ENCODE measurements at places on chromosomes 3 and 15. TPM values are rescaled to one million over a fixed set of nuclear protein-coding genes. Genes with fewer than 3 reads are reported as not detected.
A peak's percentile ranks its signal among the peaks of the same experiment; 100 is the strongest.

GPR87 gene
- total RNA-seq, result not detected

RBPMS2 gene
- total RNA-seq, result not detected

FAM131A gene
- total RNA-seq, result 10.6 TPM

BBX gene
- total RNA-seq, result 54.9 TPM

LPP gene
- total RNA-seq, result 21.3 TPM

CCDC39 gene
- total RNA-seq, result not detected

IGSF10 gene
- 0.59 TPM for total RNA-seq

- DNase-seq, result no peak
Observed at GRCh38 chr15:44802336-44802735, 66.0 kb downstream of the TRIM69 start.

GRCh38 chr15:56469483-56469882 lies 4.5 kb upstream of the MNS1 start:
- DNase-seq, result no peak

DNA sequence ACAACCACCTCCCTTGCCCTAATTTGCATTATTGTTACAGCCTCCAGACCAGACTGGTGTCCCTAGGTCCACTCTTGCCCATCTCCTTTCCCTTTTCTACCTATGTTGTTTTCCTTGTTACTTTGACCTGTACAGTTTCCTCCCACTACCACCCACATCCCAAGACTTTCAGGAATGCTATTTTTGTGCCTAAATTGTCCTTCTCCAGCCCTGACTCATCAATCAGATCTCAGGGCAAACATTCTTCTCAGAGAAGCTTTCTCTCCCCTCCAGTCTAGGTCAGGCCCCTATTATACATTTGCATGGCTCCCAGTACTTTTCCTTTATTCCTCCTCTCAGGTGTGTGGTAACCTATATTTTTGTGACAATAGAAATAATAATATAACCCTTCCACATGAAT lies 241.5 kb downstream of the IGSF11 start:
- DNase-seq, result no peak

GRCh38 chr3:44228900-44229299 lies 12.8 kb upstream of the TOPAZ1 start:
- no peak for DNase-seq

GRCh38 chr3:10317961-10318350 lies 3.0 kb downstream of the SEC13 start:
- no peak for DNase-seq

DNA sequence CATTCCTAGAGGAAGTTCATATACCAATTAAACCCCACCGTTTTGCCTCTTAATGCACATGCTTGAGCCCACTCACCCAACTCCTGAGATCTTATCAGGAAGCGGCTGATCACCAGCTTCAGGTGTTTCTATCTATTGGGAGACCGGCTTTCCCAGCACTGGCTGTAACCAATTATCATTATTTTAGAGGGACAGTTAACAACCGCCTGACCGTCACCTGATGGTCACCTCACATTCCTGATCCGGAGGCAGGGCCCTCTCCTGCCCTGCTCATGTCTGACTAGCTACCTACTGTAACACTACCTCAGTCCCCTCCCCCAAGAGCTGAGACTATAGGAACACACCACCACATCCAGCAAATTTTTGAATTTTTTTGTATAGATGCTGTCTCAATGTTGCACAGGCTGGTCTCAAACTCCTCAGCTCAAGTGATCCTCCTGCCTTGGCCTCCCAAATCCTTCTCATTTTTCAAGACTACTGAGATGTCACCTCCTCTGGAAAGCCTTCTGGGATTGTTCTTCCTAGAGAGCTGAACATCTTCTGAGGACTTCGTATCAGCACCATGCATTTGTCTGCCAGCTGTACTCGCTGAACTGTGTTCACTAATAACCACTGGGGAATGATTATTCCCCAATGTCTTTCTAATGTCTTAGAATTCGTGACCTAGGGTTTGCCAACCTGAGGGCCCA lies 84.8 kb downstream of the LSM3 start:
- no peak for DNase-seq

DNA sequence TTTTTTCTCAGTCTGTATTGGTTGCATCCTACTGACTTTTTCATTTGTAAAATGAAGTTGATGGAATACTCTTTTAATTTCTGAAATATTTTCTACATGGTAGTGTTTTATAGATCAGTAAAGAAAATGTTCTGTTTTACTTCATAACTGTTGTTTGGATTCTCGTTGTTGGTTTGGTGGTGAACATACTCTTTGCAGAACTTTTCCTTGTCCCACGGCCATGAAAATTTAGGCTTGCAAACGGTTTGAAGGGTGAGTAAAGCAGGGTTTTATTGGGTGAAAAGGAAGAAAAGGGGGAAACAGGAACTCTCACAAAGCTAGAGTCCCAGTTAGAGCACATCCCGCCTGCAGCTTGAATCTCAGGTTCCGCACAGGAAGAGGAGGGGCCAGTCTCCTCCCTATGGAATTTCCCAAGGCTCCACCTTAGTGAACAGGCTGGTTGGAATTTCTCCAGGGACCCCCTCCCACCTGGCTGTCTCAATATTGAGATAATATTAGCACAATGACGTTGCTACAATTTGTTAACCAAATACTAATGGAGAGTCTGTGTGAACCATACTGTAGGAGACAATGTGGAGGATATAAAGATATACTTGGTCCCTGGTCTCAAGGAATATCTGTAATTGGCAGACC lies 5.6 kb downstream of the PDCD6IP start:
- DNase-seq, result no peak

GRCh38 chr15:50773389-50773788 lies 7.9 kb upstream of the SPPL2A start:
- no peak for DNase-seq

DNA sequence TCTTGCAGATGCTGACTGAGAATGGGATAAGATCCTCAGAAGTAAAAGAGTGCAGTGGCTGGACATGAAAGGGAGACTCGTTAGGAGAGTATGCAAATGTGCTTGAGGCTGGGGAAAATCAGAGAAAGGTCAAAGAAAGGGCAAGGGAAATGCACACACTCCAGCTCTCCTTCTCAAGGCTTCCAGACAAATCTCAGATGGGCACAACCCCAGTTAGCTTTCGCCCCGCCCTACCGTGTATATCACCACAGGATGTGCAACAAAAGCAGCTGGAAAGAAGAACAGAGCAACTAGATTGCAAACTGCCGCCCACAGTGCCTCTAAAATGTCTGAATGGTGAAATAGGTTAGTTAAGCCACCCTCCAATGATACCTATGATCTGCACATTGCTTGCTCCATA lies 63.9 kb downstream of the CERS3 start:
- no peak for DNase-seq

DNA sequence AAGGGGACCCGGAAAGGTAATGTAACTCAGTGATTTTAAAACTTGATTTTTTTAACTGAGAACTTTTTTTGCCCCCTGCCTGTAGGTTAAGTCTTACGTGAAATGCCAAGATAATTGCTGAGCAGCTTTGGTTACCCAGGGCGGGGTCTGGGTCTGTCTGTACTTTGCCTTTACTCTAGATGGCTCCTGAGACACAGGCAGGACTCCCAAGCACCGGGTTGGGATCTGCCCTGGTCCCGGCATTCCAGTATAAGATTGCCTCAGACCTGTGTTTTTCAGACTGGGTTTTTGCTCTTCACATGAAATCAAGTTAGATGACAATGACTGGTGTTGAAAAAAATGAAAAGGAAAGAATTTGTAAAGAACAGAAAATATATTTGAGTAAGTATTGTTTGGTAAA lies 40.3 kb downstream of the WDR76 start:
- DNase-seq, result no peak

GRCh38 chr3:127107491-127108375 lies 85.2 kb upstream of the PRR23E start:
- DNase-seq, result no peak

DNA sequence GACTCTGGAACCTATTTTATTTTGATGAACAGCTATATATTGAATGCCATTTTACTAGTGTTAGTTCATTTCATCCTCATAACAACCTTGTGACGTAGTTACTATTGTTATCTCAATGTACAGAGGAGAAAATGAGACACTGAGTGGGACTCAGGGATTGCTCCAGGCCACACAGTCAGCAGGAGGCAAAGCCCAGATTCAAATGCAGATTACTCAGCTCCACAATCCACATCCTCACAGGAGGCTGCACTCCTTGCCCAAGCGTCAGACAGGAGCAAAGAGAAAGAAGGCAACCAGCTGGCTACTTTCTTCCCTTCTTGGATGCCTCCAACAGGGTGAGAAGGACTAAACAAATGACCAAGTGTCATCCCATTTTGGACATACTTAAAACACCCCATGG lies 92.0 kb upstream of the CCDC54 start:
- peak; percentile 74 for DNase-seq

- DNase-seq, result no peak
Observed at GRCh38 chr3:82505079-82505756, 743.8 kb upstream of the GBE1 start.

- no peak for DNase-seq
Observed at GRCh38 chr3:166902374-166902773, 477.7 kb downstream of the ZBBX start.

All from RPMI7951 (cell line).